Right renal pelvis (tissue), 4 donors: ENCODE measurements at places on chromosomes 6 and 20. TPM values are rescaled to one million over a fixed set of nuclear protein-coding genes. Genes with fewer than 3 reads are reported as not detected.

FGD2 gene
- polyA plus RNA-seq = 1.6 TPM

LRFN2 gene
- 1.6 TPM for polyA plus RNA-seq

CDH4 gene
- polyA plus RNA-seq = 8.9 TPM

C4A gene
- 15.9 TPM for polyA plus RNA-seq

CALHM4 gene
- 0.58 TPM for polyA plus RNA-seq

OPN5 gene
- polyA plus RNA-seq = 1.1 TPM

FAM209B gene
- not detected for polyA plus RNA-seq

ARMH2 gene
- not detected for polyA plus RNA-seq

PRSS16 gene
- polyA plus RNA-seq = 0.44 TPM

SOD2 gene
- polyA plus RNA-seq = 119 TPM

VSX1 gene
- polyA plus RNA-seq = not detected

PRICKLE4 gene
- 3.5 TPM for polyA plus RNA-seq
